ENCODE measurements at places on chromosomes 3 and 15.

GRCh38 chr3:185702262-185703225 lies 116.4 kb downstream of the SENP2 start:
- DNase-seq = no peak

- no peak for DNase-seq
Measured at GRCh38 chr15:71352125-71352524, 236.9 kb downstream of the THSD4 start.

DNA sequence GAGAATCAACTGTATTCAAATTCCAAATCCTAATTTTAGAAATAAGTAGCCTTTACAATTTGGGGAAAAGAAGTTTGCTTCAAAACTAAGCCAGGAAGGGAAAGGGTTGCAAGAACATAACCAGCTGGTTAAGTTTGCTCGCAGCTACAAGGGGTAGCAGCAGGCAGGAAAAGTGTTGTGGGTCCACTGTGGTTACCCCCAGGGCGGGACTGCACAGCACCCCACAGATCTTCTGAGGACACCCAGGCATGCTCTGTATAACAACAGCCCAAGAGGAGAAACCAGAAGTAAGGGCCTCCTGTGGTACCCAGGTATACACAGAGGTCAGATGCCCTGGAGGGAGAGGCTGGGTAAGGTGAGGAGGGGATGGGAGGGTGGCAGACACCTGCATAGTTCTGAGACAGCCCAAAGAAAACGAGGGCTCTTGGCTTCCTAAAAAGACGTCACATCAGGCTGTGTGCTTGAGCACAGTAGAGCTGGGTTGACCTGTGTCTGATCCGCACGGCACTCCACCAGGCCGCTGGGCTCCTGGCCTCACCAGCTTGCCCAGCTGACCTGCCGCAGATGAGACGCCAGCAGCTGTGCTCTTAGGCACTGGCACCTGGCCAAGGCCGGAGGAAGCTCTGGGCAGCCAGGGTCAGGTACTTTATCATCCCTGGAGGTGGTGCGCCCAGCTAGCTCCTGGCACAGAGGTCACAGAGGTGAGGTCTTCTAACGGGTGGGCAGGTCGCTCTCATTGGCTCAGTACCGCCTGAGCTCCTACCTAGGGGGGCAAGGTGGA lies 81.8 kb upstream of the SNRPA1 start:
- DNase-seq = no peak

GRCh38 chr15:72732516-72732915 lies 46.5 kb downstream of the BBS4 start:
- DNase-seq = no peak
